Activated naive CD4-positive, alpha-beta T cell treated with anti-CD3 and anti-CD28 coated beads, Interleukin-2, amount 50 U/mL, for 16 hours (primary cell): ENCODE measurements at places on chromosomes 4 and X.

DNA sequence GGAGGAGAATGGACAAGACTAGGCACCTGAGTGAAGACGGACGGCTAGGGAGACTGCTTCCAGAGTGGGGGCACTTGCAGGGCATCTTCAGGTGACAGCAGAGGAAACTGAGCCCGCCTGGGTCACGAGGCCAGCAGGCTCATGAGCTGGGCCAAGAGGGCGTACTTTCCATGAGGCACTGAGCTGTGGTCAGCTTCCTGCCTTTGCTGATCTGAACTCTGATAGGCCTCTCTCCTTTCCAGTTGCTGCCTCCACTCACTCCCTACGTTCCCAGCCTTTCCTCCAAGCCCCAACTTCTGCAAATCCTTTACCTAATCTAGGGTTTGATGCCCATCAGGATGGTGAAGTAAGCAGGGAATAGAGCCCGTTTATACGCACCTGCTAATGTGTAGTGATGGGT is 1.4 kb upstream of the L1CAM start:
- no peak for DNase-seq

DNA sequence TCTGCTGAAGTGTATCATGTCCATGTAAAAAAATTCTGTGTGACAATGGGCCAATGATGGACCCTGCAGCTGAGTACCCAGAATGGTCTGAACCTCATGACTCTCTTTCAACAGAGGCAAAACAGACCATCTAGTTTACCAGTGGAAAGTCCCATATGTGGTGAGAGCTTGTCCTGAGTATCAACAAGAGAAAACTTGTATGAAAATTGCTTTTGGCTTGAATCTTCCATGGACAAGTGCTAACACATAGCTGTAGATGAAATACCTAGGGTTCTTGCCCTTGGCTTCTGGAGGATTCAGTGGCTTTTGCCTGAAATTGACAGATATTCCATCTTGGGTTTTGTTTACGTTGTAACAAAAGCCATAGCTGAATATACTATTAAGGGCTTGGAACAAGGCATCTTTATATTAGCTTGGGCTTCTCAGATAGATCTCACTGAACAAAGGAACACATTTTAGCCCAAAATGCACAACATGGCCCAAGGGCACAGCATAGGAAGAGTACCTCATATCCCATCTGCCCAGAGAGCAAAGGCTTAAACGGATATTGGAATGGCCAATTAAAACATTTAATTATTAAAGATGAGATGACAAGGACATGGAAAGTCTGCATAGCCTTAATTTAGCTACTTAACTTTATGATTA is 128.5 kb upstream of the HPGD start:
- no peak for DNase-seq

DNA sequence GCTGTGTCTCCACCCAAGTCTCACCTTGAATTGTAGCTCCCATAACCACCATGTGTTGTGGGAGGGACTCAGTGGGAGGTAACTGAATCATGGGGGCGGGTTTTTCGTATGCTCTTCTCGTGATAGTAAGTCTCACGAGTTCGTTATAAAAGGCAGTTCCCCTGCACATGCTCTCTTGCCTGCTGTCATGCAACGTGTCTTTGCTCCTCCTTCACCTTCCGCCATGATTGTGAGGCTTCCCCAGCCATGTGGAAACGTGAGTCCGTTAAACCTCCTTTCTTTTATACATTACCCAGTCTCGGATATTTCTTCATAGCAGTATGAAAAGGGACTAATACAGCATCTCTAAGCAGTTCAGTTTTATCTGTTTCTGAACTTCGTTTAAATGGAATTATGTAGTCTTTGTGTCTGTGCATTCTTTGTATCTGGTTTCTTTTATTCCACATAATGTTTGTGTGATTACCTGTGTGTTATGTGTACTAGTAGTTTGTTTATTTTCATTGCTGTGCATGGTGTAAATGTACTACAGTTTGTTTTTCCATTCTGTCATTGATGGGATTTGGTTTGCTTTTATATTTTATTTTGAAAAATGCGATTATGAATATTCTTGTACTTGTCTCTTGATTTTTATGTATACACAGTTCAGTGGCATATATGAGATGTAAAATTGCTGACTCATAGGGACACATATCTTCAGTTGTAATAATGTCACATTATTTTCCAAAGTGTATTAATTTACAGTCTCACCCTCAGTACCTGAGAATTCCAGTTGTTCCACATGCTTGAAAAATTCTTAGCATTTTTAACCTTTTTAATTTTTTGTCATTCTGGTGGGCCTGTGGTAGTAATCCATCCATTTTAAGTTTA is 304.9 kb downstream of the GBA3 start:
- DNase-seq = no peak

DNA sequence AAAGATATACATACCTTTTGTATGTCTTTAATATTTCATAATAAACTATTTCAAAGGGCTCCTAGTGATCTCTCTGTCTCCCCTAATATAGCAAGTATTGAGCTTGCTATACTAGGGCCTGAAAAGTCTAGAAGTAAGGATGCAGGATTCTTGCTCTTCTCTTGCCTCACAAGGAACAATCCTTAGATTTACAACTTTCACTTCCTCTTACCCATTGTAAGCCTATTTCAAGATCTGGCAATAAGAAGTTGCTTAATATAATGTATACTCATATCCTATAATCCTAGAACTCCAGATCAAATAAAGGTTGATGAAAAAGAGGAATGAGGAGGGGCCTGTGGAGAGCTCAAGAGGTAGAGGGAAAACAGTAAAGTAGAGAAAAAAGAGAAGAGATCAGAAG is 40.8 kb upstream of the CHRDL1 start:
- no peak for DNase-seq

- no peak for DNase-seq
Observed at GRCh38 chr4:120517966-120518365, 404.6 kb downstream of the PRDM5 start.

GRCh38 chr4:106793933-106794332 is 242.2 kb downstream of the DKK2 start:
- DNase-seq = no peak

DNA sequence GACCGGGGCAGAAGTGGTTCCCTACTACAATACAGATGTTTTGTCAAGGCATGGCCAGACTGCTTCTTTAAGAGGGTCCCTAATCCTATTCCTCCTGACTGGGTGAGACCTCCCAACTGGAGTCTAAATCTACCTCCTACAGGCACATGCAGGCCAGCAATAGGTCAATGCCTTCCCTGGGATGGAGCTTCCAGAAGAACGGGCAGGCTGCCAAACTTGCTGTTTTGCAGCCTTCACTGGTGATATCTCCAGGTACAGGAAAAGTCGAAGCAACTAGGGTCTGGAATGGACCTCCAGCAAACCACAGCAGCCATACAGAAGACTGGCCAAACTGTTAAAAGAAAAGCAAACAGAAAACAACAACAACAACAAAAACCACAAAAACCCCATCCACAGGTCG is 678.4 kb upstream of the DIAPH2 start:
- DNase-seq = no peak

DNA sequence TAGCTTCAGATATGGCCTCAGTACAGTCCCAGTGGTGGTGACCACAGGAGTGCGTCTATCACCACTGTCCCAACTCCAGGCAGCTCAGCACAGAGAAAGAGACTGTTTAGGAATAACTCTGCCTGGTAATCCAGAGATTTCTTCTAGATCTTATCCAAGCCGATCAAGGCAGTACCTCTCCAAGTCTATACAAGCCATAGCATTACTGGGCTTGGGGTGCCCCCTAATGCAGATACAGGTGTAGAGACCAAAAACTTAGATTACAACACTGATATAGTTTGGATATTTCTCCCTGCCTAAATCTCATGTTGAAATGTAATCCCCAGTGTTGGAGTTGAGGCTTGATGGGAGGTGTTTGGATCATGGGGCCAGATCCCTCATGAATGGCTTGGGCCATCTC is 100.9 kb downstream of the PTCHD1 start:
- DNase-seq = no peak

- DNase-seq = no peak
Observed at GRCh38 chr4:152112887-152113286, 352.1 kb upstream of the GATB start.
